ENCODE measurements at places on chromosomes 7 and 10.

- DNase-seq: no peak
These were observed 322.7 kb downstream of the LHFPL3 start for GRCh38 chr7:104650991-104651640.

- DNase-seq: no peak
These were observed 42.5 kb upstream of the PHF14 start for GRCh38 chr7:10931161-10931560.

GRCh38 chr10:1932692-1933094, 195.4 kb upstream of the ADARB2 start:
- DNase-seq: no peak

DNA sequence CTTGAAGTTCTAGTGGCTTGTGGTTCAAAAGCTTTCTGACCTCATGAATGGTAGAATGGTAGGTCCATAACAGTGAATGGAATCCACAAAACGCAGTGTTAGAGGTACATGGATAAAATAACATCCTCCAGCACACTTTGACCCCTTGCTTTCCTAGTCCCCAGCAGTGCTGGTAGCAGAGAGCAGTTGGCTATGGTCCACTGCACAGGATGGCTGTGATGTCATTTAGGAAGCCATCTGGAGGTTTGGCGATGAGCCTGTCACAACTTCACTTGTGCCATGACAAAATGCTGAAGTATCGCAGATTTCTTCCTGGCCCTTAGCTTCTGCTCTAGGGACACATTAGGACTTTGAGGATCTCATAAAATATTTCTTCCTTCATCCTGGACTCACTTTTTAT, 300.0 kb upstream of the FZD8 start:
- DNase-seq: no peak

DNA sequence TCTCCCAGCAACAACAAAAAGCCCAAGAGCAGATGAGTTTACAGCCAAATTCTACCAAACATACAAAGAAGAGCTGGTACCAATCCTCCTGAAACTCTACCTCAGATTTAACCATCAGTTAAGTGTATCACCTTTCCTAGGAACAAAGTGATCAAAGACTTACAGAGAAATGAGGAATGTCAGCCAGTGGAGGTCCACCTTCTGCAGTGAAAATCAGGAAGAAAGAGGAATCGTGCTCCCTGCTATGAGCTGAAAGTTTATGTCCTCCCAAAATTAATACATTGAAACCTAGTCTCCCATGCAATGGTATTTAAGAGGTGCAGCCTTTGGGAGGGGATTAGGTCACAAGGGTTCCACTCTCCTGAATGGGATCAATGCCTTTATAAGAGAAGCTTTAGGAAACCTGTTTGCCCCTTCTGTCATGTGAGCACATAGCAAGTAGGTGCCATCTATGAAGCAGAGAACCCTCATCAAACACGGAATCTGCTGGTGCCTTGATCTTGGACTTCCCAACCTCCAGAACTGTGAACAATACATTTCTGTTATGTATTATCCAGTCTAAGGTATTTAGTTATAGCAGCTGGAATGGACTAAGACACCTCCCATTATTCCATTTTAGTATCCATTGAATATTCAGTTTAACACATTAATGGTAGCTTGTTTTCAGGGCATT, 139.0 kb upstream of the FZD8 start:
- no peak for DNase-seq

DNA sequence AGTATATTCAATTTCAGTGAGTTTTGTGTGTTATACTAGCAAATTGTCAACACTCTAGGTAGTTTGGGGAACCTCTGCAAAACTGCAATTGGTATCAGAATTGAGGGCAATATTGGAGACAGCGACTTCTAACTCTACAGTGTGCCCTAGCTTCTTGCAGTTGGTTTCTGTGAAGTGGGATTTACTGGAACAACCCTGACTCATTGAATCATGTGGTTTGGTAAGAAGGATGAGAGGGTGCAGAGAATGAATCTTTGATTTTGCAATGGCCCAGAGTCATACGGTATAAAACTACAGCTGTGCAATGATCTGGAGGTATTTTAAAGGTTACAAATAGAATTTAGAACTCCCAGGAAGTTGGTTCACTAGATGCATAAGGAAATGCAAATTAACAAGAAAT, 129.1 kb upstream of the PPP1R3A start:
- DNase-seq: no peak

DNA sequence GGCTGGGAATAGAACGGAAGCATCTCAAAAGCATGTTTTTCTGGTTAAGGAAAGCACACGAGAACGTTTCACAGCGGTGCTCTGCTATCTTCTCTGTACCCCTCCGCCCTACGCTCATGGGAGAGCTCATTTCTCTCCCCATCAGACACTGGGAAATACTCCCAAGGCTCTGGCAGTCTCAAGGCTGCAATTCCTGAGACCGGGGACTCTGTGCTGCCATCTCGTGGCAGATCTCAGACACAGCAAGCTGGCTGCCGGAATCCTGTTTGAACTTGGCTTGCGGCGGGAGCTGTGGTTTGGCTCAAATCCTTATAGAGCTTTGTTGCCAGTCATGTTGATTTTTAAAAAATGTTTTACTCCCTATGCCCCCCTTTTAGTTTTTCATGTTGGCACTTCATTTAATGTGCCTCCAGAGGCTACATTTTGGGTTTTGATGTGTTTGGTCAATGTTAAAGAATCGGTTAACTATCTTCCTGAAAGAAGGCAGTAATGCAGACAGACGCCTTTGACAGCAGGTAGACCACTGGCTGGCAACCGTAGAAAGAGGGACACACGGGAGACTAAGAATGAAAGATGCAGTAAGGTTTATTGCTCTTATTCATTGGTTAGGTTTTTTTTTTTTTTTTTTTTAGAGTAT, 27.6 kb downstream of the BMPER start:
- DNase-seq: no peak

DNA sequence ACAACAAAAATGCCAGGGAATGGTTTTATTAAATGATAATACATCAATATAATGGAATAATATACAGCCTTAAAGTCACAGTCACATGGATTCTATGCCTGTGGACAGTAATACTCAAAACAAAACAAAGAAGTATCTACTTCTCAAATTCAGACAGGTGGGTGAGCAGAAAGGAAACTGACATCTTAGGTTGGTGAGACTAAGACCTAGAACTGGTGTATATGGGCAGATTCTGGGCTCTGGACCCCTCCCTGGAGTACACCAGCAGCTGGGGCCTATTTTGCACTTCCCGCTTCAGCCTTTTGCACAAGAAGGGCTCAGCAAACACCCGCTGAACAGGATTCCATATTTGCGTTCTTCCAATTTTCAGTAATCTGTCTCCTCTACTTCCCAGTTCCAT, 5.4 kb upstream of the FIS1 start:
- no peak for DNase-seq

DNA sequence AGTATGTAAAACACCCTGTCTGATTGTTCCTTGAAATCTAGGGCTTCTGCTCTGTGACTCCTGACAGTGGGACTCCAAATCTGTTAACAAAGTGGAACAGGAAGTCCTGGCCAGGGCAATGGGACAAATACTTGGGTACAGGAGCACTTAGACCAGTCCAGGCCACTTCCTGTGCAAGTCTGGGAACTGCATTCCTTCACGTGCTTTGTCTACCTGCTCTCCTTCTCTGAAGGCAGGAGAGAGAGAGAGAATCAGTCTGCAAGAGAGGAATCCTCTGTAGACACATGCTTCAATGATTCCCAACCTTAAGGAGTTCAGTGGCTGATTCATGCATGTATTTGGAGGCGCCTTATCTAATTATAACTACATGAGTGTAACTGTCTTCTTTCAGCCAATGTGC, 530.2 kb downstream of the GATA3 start:
- DNase-seq: no peak

- DNase-seq: no peak
These were observed 5.5 kb upstream of the LIPN start for GRCh38 chr10:88754287-88754686.

GRCh38 chr10:58952747-58953466, 223.5 kb upstream of the PHYHIPL start:
- no peak for DNase-seq

- no peak for DNase-seq
These were observed 75.5 kb downstream of the SIRT1 start for GRCh38 chr10:67959839-67960476.

- no peak for DNase-seq
These were observed 12.3 kb downstream of the KCNIP2 start for GRCh38 chr10:101831169-101831811.

GRCh38 chr7:99248391-99249095, 24.1 kb upstream of the MYH16 start:
- DNase-seq: no peak

DNA sequence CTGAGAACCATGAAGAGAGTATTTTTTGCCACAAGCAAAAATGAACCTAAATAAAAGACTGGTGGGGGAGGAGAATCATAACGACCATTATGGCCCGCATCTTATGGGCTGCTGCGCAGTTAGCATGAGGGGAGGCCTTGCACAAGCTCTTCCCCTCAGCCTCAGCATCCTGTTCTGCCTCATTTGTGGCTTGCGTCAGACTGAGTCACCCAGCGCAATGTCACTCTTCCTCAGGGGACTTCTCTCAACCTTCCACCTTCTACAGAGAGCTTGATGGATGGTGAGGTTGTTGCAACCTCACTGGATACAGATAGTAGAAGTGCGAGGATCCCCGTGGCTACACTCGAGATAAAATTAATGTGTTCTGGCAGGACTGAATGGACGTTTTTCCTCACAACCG, 16.8 kb upstream of the GPR15LG start:
- DNase-seq: no peak

DNA sequence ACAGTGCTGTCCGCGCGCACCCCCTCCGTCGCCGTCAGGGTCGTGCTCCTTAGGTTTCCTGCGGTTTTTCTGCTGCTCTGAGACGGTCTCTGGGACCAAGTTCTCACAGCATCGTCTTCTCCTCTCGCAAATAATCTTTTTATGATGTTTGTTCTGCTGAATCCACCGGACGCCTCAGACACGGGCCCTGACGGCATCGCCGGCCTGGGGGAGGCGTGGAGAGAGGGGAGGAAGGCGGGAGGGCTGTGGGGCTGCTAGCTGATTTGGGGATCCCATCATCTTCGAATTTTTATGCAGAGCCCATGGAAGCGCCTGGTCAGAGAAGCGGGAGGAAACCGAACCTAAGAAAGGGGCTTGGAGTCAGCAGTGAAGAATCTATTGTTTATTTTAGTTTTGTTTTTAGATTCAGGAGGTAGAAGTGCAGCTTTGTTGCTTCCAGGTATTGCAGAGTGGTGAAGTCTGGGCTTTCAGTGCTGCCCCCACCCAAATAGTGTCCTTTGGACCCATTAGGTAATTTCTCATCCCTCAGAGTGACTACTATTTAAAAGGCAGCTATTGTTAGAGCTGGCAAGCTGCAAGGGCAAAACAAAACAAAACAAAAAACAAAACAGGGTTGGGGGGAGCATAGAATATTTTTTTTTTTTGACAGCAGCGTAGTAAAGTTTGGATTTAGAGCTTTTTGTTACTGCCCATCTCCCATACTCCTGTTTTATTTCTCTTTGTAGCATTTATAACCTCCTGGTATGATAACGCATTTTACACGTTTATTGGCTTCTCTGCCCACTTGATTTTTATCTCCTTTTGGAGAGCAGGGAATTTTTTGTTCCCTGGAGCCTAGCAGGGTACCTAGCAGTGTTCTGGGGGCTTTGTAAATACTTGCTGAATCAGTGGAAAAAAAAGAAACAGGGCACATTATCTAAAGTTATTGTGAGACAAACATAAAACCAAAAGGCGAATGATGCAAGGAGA, 92.6 kb downstream of the SPAG6 start:
- DNase-seq: no peak

DNA sequence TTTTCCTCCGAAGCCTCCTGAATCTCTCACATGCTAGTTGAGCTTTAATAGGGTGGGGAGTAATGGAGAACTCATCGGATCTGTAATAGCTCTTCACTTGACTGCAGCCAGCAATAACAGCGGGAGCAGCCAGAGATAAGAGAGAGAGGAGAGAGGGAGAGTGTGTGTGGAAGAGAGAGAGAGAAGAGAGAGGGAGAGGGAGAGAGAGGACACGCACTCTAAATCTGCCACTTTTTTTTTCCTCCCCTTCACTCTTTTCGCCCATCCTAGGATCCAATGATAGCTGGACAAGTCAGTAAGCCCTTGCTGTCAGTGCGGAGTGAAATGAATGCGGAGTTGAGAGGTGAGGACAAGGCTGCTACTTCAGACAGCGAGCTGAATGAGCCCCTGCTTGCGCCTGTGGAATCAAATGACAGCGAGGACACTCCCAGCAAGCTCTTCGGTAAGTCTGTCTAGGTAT, 107.9 kb downstream of the POU6F2 start:
- no peak for DNase-seq

GRCh38 chr7:81234896-81235295, 316.0 kb upstream of the SEMA3C start:
- DNase-seq: no peak

DNA sequence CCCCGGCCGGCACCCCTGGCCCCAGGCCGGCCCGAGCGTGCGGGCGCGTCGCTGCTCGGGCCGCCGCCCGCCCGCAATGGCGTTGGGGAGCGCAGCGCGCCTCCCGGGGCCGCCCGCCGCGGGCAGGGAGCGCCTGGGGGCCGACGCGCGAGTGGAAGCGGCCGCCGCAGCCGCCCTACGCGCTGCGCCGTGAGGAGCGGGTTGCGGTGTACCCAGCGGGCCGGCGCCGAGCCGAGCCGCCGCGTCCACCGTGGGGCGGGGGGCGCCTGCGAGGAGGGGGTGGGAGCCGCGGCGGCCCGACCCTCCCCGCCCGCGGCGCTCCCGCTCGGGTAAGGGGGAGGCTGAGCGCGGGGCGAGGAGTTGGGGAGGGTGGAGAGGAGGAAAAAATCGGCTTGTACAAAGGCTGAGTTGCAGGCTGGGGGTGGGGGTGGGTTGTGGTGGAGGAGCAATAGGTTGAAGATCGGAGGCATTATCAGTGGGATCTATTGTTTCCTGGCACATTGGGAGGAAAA, 473 bp downstream of the PPP1R9A start:
- DNase-seq: no peak

- DNase-seq: no peak
These were observed at the start of gene AGMO for GRCh38 chr7:15561835-15562234. AGMO (minus strand) TSS chr7:15562015.

- DNase-seq: no peak
These were observed 36.3 kb downstream of the CFAP46 start for GRCh38 chr10:132906106-132906505.

GRCh38 chr10:100697070-100697469, 48.3 kb upstream of the PAX2 start:
- DNase-seq: no peak

- no peak for DNase-seq
These were observed 302.6 kb upstream of the SP4 start for GRCh38 chr7:21125297-21125696.

Data from cortex of kidney (tissue), 1 donor.